Stimulated activated CD4-positive, alpha-beta T cell treated with anti-CD3 and anti-CD28 coated beads, TNF-alpha, amount 100 ng/mL, for 24 hours (primary cell): ENCODE measurements at places on chromosomes 6 and 20.

- DNase-seq = no peak
Measured at GRCh38 chr6:169224185-169224695, 29.4 kb downstream of the THBS2 start.

- no peak for DNase-seq
Measured at GRCh38 chr20:19683188-19683587, 74.9 kb upstream of the RIN2 start.

- DNase-seq = no peak
Measured at GRCh38 chr6:111032484-111033140, 50.8 kb downstream of the RPF2 start.

DNA sequence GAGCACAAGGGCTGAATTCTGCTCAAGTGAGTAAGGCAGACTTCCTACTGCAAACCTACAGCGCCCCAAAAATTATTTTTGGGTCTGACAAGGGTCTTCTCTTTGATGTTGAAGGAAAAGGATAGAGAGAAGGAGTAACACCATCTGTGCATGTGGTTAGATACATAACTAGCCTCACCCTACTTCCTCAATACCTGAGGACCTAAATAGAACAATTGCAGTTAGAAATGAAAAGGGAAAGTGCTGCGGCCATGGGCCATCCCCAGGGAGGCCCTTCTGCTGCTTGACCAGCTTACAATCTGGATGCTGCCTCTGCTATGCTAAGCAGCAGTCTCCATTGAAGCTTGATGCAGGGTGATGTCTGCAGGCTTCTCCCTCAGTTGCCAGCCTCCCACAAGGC, 63.2 kb upstream of the ARMH2 start:
- DNase-seq = no peak

DNA sequence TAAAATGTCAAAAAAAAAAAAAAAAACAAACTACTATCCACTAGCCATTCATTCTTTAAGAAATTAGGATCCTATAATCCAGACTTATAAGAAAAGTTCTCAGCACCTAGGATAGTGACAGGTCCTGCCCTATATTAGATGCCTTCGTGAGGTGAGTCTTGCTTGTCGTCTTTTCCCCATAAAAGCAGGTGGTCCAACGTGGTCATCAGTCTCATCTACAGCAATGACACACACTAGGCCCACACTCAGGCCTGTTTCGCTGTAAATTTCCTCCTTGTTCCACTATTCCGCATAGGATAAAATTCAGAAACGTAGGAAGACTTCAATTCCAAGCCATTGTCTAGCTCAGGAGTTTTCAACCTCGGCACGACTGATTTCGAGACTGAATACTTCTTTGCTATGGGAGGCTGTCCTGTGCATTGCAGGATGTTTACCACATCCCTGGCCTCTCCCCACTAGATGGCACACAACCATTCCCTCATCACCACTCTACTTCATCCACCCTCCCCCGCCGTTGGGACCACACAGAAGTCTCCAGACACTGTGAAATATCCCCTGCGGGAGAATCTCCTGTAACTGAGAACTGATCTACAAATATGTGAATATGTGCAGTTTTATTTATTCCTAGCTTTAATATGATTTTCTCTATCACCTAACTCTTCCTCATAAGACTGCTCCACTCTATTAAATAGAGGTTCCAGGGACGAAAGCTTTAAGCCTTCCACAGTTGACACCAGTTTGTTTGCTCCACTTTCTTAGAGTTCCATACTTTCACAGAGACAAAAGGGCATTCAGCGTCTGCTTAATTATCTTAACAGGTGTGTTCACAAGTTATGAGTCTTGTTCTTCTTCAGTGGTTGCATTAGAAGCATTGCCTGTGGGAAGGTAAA, 346.3 kb downstream of the BMP2 start:
- DNase-seq = no peak

- no peak for DNase-seq
Measured at GRCh38 chr6:29624520-29624961, 8.4 kb downstream of the GABBR1 start.

DNA sequence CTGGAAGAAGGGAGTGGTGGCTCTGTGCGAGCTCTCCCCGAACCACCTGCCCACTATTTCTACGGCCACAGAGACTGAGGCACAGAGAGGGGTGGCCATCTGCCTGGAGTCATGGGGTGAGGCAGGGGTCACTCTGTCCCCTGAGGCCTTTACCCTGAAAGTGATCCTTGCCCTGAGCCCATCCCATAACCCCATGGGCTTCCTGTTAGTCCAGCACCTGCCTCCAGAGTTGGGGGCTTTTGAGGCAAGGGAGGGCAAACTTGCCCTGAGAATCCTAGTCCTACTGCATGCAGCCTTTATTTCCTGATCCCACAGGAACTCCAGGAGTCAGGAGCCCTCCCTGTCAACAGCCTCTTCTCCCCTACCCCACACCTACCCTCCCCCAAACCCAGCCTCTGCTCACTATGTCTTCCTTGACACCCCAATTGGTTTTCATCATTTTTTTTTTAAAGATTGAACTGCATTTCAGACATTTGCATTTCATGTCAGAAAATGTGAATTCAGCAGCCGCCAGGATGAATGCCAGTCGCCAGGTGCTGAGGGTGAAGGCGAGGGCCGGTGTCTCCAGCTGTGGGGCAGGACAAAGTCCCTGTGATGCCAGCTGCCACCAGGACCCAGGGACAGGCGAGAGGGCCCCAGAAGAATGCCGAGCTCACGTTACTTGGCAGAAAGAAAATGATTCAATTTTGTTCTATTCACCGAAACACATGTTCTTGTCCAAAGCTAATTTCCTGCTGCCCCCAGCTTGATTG, 47.6 kb upstream of the NNAT start:
- DNase-seq = no peak
